Lung (tissue), 17 donors: ENCODE measurements at places on chromosomes 2 and 18. TPM values are rescaled to one million over a fixed set of nuclear protein-coding genes. Genes with fewer than 3 reads are reported as not detected.

- DNase-seq = no peak
These were observed 910.1 kb upstream of the CELF4 start for GRCh38 chr18:38475686-38476085.

DNA sequence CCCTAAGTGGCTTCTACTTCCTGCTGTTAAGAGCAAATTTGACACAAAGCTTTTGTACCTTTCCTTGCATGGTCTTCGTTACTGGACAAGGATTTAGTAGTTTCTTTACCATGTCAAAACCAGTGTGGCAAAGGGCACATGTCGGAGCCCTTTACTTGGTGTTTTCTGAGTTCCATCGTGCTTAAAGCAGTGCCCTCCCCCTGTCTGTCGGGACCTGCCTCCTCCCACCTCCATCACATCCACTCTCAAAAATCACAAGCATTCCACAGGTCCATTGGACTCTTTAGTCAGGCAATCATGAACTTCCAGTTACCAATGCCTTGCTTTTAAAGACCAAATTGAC lies 763 bp downstream of the CCDC141 start:
- DNase-seq = no peak

DNA sequence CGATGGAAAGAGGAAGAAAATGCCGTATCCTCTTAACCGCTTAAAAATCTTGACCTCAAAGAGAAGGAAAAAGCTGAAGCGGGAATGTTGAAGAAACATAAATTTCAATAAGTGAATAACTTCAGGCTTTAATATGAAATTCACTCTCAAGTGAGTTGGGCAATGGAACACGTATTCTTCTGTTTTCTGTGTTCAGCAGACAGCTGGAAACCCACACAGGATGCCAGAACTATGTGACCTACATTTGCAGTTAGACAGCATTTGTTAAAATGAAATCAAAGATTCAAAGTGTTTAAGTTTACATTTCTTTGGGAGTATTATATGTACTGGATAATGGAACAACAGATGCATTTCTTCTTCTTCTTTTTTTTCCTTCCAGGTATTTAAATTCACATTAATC lies 80.5 kb upstream of the SPATS2L start:
- DNase-seq = peak; percentile 51

DNA sequence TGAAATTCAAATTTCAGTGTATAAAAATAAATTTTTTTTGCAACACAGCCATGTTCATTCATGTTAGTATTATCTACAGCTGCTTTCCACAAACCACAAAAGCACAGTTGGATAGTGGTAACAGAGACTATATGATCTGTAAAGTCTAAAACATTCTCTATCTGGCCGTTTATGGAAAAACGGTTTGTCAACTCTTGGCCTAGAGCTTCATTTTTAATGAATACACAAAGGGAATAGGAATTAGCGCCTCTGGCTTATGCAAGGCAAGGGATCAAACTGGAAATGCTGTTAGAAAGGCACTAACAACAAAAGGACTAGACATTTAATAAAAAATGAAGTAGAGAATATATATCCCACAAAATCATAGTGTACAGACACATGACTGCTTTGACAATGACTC lies 211.9 kb downstream of the EXOC6B start:
- no peak for DNase-seq

Gene SCN9A
- total RNA-seq = 11.8 TPM

Gene NMUR1
- total RNA-seq = 1.2 TPM

Gene SMYD5
- 19.5 TPM for total RNA-seq

- DNase-seq = no peak
These were observed 35.2 kb downstream of the CPO start for GRCh38 chr2:206974551-206974950.

Gene SERPINB2
- 1.3 TPM for total RNA-seq

Gene WNT6
- 0.40 TPM for total RNA-seq

- DNase-seq = no peak
These were observed 28.7 kb downstream of the SMAD2 start for GRCh38 chr18:47901624-47902362.

DNA sequence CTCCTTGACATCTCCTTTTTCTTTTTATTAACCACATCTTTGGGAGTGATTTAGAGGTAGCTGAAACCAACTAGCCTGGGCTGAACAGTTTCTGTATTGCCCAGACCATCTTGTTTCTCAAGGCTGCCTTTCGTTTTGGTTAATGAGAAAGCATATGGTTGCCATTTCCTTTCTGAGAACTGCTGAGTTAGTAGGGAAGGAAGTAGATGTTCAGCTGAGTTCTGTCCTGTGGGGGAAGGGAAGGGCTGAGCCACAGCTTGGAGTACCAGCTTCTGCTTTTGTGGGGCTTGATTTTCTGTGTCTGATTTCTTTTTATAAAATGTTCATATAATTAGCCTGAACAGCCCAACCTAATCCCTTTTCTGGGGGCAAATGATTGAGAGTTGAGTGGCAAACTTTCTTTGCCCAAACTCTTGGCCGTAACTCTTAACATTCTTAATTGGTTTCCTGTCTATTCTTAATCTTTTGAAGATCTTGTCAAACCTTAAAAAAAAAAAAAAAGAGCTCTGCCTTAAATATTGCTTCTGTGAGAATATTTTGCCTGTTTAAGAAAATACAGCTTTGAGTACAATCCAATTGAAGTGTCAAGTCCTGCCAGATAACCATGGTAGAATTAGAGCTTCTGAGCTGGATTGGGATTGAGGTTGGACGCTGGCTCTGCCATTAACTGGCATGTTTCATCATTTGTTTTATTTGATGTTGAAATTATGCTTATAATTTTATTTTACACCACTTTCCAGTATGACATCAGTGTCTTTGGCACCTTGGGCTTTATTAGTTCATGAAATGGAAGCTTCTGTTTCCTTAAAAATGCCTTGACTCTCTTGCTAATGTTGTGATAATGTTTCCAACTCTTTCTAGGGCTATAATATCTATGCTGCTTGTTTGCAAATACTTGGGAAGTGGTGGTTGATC lies 1.9 kb upstream of the NABP1 start:
- DNase-seq = peak; percentile 67

DNA sequence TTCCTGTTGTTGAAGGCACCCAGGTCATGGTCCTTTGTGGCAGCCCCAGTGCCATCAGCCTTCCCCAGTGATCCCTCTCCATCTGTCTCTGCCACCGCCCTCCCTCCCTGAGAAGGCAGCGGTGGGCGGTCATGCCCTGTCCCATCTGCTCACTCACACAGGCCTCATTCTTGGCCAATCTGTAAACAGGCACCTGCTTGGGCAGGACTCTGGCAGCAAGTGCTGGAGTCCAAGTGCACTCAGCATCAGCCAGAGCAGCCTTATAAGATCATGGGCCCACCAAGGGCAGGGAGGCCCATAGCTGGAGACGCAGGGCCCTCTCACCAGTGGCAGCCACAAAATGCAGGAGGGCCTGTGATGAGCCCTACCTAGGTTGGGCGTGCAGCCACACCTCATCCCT lies 140.9 kb downstream of the TWIST2 start:
- DNase-seq = no peak
